ENCODE measurements at places on chromosomes 7 and 10.

GRCh38 chr10:71757399-71757922 is 15.9 kb downstream of the VSIR start:
- DNase-seq = no peak

- no peak for DNase-seq
These were observed 93.1 kb upstream of the STEAP4 start for GRCh38 chr7:88399696-88400240.

DNA sequence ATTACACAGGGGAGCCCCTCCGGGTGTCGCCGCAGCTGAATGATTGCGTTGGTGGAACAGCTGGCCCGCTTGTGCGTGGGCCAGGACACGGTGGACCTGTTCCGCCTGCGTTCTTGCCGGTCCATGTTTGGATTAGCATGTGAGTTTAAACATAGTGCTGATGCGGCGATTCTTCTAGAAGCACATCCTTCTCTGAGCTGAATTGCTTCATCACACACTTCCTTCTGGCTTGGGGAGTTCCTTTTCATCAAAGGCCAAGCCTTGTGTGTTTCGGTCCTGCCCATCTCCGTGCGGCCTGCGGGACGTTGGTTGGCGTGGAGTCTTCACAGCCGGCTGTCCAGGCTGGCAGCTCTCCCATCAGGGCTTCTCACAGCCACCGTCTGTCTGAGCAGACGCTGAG is 45.5 kb upstream of the SLC29A4 start:
- DNase-seq = no peak

- DNase-seq = no peak
These were observed 25.7 kb downstream of the ZNF503 start for GRCh38 chr10:75375838-75376237.

DNA sequence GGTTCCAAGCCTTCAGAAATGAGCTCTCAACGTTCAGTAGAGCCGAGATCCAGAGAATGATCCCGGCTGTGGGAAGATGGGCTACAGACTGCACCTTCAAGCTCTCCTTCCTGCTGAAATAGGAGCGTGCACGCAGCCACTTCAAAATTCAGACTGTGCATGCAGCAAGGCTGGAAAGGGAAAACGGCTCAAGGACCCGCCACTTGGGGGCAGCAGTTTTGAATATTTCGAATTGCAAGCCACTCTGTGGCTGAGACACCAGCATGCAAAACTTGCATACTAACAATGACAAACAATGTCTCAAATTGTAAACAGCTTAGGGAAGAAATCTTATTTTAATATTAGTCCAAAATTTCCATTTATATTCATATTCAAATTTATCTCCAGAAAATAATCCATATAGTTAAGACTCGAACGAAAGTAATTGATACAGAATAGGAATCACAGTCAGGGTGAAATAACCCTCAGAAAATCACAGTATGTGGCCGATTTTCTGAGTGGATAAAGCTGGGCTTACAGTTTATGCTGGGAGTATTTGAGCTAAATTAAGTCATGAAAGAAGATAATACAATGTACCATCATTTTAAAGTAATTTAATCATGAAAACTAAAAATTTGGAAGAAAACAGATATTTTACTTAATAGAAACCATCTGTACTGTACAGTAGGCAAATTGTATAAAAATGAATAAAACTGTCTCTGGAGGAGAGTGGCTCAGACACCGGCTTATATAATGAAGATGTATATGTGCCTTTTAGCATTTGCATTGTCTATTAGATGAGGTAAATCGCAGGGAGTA is 137.9 kb upstream of the MKI67 start:
- no peak for DNase-seq

GRCh38 chr10:113681533-113682470 is 2.1 kb downstream of the CASP7 start:
- no peak for DNase-seq

DNA sequence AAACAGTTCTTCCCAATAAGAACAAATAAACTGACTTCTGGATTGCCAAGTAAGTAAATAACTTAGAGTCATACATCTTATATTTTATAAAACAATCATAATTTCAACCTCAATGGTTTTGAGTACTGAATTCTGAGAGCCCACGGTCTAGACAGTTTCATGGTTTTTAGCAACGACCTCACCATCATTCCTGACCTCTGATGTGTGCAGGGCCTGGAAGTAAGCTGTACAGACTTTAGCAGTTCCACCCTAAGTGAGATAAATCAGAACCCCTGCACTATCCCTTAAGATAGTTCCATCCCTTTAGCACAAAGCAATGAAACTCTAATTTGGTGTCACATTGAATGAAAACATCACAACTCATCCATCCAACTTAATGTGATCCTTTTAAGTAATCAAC is 86.0 kb downstream of the NEBL start:
- no peak for DNase-seq

DNA sequence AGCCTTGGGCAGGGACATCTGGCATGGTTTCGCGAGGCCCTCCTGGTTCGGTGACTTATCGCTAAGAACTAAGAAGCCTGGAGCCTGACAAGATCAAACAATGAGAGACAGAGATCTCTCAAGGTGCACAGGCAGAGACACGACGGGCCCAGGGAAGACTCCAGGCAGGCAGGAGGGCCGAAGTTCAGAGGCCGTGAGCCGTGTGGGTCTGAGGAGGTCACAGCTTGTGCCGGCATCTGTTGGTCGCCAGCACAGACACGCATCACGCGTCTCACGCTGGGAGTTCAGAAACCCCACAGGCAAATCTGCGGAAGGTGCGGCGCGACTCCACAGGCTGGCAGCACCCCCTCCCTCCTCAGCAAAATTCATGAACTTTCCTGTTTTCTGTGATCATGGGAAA is 314.0 kb downstream of the DNAJB6 start:
- no peak for DNase-seq

- DNase-seq = no peak
These were observed 254.2 kb downstream of the COBL start for GRCh38 chr7:51062222-51062987.

GRCh38 chr7:26090927-26091519 is 61.0 kb upstream of the NFE2L3 start:
- DNase-seq = no peak
